ENCODE measurements at places on chromosomes 1 and 21. TPM values are rescaled to one million over a fixed set of nuclear protein-coding genes. Genes with fewer than 3 reads are reported as not detected.

Gene COQ8A
- 18.2 TPM for total RNA-seq

Gene ACKR1
- total RNA-seq: 0.62 TPM

Gene SAMD11
- 0.16 TPM for total RNA-seq

Gene SPATA21
- total RNA-seq: not detected

Gene CR1L
- 0.16 TPM for total RNA-seq

Gene RCAN1
- 56.8 TPM for total RNA-seq

Gene C1orf141
- total RNA-seq: not detected

Gene RGS16
- total RNA-seq: 1.6 TPM

Gene NECTIN4
- not detected for total RNA-seq

Gene ZNF281
- 52.4 TPM for total RNA-seq

GRCh38 chr1:70675737-70676156 lies 264.7 kb downstream of the CTH start:
- no peak for DNase-seq

- no peak for DNase-seq
Observed at GRCh38 chr1:172451002-172451443, 7.2 kb upstream of the PIGC start.

GRCh38 chr1:206029484-206029883 lies 5.8 kb upstream of the CTSE start:
- DNase-seq: no peak

- DNase-seq: no peak
Observed at GRCh38 chr1:234018816-234019215, 114.3 kb downstream of the SLC35F3 start.

GRCh38 chr1:87615491-87615890 lies 286.8 kb downstream of the LMO4 start:
- DNase-seq: no peak

- no peak for DNase-seq
Observed at GRCh38 chr1:19388980-19389379, 76.9 kb downstream of the SLC66A1 start.

DNA sequence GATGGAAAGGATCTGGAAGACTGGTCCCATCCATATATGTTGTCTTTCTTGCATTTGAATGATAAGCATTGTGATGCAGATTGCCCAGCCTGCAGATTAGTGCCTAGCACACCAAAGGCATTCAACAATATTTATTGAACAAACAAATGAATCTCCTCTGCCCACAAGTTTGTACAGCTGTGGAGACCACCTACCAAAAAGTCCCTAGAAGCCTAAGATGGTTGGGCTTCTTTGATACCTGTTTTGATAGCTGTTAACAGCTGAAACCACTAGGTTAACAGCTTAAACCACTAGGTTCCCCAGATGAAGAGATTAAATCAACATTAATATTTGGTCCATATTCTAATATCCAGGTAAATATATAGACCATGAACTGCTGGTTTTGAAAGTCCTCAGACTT lies 9.8 kb downstream of the DUSP10 start:
- DNase-seq: no peak

GRCh38 chr21:39150877-39151276 lies 32.4 kb downstream of the PSMG1 start:
- DNase-seq: no peak

DNA sequence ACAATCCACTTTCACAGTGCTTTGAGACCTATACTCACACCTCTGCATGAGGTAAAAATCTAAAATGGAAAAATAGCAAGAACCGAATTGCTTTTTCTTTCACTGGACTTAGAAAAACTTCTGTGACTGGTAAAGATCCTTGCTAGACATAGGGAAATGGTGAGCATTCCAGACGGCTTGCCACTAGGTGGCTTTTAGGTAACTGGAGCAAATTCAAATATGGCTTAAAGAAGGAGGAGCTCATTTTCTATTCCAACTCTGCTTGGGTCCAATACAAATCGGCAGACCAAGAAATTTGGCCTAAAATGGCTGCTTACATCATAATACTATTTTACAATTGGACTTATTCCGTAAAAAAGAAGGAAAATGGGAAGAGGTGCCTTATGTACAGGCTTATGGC lies 977.9 kb downstream of the ADGRL2 start:
- no peak for DNase-seq

DNA sequence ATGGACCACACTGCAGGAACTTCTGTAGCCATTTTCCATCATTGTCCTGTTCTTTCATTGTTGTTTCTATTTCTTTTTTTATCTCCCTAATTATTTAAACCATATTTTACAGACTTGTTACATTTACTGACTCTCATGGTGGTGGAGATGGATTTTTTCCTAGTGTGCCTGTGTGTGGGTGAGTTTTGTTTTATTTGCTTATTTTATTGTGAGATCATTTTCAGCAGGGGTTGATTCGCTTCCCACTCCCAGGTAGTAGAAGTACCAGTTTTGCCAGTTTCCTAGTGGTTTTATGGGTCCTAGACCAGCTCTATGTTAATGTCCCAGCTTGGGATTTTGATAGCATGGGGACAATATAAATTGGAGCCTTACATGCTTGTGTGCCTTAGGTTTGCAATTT lies 80.0 kb upstream of the BACH1 start:
- no peak for DNase-seq

- no peak for DNase-seq
Observed at GRCh38 chr1:119000371-119001180, 12.4 kb upstream of the TBX15 start.

- no peak for DNase-seq
Observed at GRCh38 chr1:235910357-235911299, 43.9 kb upstream of the LYST start.

DNA sequence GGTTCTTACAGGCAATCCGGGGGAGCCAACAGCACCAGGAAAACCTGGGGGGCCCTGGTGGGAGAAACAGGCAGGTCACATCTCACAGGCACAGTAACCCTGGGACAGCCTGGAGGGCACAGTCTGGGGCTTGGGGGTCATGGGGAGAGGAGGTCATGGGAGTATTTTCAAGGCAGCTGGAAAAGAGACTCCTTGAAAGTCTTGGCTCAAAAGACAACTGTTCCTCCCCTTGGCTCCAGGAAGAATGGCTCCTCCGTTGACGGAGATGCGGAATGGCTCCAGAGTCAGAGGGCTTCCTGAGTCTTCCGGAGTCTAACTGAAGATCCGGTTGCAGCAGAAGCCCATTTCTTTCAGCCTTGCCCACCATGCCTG lies 25.9 kb upstream of the PEF1 start:
- no peak for DNase-seq

DNA sequence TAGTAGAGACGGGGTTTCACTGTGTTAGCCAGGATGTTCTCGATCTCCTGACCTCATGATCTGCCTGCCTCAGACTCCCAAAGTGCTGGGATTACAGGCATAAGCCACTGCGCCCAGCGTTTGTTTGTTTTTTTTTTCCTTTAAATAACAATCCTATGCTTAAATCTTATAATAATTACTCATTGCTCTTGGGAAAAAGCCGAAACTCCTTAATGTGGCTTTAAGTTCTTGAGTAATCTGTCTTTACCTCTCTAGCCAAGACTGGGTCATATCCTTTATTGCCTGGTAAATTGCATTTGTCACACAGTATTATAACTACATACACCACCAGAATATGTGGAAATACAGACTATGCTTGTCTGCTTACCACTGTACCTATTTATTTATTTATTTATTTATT lies 97.1 kb downstream of the MACF1 start:
- no peak for DNase-seq

DNA sequence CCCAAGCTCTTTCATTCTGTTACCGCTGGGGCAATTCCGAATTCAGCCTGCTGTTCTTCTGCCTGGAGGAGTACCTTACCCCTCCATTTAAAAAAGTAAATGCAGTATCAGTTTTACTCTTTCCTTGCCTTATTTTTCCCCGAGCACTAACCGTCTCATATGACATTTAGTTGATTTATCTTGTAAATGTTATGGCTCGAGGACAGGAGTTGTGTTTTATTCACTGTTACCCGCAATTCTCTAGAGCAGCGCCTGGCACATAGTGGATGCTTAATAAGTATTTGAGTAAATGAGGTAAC lies 425 bp upstream of the TADA1 start:
- no peak for DNase-seq

- DNase-seq: no peak
Observed at GRCh38 chr1:43427941-43428340, 25.8 kb downstream of the HYI start.
